ENCODE measurements at places on chromosomes 6 and 20.

DNA sequence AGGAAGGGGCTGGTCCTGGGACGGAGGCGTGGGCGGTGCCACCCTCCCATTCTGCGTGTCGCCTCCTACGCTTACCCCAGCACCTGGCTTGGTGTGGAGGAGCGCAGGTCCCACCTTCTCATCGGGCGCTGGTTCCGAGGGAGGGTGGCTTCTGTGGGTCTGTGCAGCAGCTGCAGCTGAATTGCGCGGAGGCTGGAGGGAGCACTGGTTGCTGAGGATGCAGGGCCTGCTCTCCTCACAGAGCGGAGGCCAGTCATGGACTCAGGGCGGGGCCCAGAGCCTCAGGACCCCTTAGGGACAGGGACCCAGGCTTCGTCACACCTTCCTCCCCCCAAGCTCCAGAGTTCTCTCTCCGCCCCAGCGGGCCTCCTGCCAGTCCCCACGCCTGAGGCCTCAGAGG lies 127.8 kb upstream of the MAP3K4 start:
- no peak for DNase-seq

GRCh38 chr20:8039042-8039441 lies 19.5 kb upstream of the TMX4 start:
- DNase-seq, result no peak

DNA sequence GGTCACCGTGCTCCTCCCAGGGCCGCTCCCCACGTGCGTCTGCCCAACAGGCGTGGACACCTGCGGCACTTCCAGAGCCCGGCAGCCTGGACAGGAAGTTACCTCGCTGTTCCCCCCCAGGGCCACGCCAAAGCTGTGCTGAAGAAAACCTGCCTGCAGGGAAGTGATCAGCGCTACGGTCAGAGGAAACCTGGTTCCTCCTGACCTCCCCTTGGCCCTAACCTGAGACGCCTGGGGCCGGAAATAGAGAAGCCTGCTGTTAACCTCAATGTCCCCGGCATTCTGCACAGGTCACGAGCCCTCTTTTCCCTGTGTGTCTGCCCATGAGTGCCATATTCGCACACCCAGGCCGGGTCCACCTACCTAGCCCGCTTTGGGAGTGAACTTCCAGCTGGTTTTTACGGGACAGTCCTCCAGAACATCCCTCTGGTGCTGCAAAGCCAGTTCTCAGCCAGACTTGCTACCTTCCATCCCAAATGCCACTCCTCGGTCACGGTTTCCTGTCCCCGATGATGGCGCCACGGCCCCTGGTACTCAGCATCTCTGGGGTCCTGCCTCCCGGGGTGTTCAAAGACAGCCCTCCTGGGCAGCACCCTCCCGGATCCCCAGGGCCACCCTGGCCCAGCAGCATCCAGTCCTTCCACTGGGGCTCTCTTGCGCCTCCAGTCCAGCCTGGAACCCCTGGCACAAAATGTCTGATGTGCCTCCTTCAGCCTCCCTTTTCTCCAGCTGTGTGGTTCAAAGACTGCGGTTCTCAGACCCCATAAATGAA lies 12.0 kb upstream of the IRF4 start:
- DNase-seq, result no peak

DNA sequence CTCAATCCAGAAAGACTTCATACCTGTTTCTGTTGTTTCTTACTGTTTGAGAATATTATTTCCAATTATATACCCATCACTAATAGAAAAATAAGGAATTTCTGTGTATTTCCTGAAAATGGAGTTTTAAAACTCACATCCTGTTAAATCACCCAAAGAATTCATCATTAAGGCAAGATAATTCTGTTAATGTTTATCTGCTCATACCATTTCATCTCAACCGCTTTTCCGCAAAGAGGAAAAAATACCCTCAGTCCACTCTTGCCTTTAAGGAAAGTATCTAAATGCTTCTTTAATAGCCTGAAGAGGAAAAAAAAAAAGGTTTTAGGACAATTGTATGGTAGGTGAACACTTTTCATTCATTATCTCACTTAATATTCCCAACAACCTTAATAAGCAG lies 7.3 kb downstream of the TPMT start:
- DNase-seq, result no peak

DNA sequence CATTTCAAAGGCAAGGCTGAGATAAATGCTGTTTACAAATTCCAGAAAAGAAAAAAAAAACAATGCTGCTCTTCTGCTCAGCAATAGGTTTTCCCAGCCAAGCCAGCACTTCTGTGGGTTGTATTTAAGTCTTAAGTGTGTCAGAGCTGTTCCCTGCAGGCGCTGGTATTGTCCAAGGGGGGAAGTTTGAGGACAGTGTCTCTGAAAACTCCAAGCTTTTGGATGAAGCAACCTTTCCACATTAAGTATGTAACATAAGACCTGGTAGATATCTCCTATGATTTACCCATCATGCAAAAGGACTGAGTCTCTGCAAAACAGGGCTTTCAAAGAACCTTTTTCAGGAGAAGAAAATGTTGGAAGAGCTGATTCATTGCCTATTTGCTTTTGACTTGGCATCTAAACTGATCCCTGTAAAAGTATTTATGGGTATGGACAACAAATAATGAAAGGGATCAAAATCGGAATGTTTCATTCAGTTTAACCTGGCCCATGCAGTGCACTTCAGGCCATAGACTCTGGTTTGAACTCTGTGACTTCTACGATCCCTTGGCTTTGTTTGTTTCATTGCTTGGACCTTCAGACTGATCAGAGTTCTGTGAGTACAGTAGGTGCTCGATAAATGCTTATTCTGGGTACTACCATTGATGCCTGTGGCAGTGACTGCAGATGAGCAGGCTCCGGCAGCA lies 16.1 kb upstream of the PLG start:
- DNase-seq, result no peak

DNA sequence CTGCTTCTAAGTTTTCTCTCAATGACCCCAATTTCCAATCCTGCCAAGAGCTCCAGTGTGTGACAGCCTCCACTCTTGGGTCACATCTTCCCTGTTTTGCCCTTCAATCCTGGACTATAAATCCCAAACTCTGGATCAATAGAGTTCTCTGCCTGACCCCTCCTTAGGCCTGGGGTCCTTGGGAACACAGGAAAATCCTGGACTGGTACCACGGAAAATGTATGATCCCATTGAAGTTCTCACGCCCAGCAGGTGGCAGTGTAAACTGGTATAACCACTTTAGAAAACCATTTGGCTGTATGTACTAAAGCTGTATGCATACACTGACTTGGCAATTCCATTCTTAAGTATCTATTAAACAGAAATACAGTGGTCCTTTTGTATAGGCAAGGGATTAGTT lies 98.0 kb downstream of the SNAP25 start:
- DNase-seq, result no peak

DNA sequence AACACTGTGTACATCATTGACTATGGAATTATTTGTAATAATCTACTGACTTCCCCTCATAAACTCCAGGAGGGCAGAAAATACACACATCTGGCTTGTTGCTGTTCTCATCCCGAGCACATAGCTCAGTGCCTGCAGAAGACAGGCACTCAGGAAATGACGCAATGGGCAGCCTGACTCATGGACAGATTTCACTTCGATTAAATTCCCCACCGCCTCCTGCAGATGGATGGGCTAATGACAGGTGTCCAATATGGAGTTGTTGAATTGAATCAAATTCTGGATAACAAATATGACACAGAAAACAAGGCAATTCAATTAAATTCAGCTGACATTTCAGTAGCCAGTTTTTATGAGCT lies 9.1 kb downstream of the ANKRD60 start:
- peak; percentile 21 for DNase-seq

DNA sequence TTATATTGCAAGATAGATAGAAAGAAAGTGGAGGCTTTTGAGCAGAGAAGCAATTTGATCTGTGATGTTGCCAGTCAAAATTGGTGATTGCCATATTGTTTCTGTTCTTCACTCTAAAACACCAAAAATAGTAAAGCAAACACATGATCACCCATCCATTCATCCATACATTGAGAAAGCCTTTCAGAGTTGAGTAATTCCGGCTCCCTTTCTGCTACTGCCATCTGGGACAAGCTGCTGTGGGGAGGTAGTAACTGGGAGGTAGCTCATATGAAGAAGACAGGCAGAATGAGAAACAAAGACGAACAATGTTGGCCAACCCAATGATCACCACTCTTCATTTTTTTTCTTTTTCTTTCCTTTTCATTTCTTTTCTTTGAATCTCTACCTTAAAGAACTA lies 51.1 kb upstream of the HBS1L start:
- DNase-seq, result no peak

- no peak for DNase-seq
Measured at GRCh38 chr6:25177500-25178028, 101.6 kb upstream of the CARMIL1 start.

GRCh38 chr6:12815884-12816600 lies 99.5 kb downstream of the PHACTR1 start:
- no peak for DNase-seq

GRCh38 chr20:7937328-7937727 lies 2.9 kb downstream of the HAO1 start:
- no peak for DNase-seq

DNA sequence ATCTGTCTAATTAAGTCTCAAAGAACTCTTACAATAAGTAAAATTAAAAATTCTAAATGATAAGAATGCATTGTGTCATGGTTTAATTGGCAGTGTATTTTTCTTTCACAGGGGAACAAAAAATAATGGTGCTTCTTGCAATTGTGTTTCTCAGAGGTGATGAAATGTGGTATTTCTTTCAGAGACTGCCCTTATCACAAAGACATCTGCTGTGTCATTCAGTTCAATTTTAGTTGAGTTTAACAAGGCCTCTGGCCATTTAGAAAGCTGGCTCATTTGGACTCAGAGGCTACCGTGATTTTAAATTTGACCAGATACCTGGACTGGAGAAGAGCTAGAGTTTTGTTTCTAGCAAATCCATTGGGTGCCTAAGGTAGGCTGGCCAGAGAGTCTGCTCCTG lies 23.6 kb upstream of the ZNF831 start:
- no peak for DNase-seq

GRCh38 chr6:108492131-108492766 lies 68.5 kb upstream of the FOXO3 start:
- DNase-seq, result no peak

DNA sequence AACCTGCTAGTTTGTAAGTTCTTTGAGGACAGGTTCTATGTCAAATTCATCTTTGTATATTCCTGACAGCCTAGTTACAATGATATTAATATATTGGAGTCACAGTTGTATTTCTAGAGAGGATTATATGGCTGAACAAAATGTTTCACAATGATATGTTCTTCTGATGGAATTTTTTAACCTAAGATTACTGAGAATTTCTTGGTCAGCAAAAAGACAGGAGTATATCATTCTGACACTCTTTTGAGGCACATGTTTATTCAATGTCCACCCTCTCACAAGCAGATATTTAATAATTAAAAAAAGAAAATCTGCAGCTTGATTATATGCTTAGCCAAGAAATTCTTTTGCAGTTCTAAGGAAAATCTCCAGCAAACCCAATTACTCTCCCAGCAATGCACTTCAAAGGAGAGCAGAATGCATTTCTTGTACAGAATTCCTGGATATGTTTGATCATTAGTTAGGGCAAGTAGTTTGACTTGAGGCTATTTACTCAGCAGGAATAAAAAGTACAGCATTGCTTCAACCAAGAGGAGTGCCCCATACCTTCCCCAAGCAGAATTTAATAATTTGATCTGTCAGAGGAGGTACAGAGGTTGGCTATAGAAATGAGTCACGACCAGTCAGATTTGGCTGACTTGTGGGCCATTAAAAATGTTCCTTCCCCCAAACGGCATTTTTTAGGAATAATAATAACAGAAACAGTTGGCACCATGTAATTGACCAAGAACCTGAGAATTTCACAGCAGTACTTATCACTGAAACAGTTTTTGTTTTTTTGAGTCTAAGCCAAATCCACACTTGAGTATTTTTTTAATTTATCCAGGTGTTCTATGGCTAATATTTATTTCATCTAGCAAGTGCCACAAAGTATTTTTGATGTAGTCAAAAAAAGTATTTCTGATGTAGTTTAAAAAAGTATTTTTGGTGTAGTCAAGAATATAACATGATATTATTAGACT lies 508.1 kb upstream of the FLRT3 start:
- peak; percentile 18 for DNase-seq

GRCh38 chr6:157060440-157060952 lies 262.8 kb downstream of the TMEM242 start:
- no peak for DNase-seq

GRCh38 chr20:21397341-21398108 lies at the start of gene NKX2-4:
TSS of gene NKX2-4 (minus strand) at chr20:21397526. CDS start at chr20:21397399, 127 bp downstream.
- no peak for DNase-seq

DNA sequence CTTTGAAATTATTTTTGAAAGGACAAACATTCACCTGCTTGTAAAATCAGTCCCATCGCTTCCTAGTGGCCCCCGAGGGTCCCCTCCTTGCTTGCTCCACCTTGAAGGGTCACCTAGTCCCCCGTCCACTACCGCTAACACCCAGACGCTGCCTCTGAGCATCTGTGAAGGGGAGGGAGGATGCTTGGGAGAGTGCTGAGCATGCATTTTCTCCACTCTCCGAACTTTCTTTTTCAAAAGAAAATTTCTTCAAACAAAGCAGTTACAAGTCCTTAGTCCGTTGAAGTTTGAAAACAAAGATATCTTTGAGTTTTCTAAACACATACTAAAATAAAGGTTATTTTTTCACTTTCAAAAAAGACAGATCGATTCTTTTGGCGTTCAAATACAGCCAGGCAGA lies 224.3 kb upstream of the ARID1B start:
- no peak for DNase-seq

DNA sequence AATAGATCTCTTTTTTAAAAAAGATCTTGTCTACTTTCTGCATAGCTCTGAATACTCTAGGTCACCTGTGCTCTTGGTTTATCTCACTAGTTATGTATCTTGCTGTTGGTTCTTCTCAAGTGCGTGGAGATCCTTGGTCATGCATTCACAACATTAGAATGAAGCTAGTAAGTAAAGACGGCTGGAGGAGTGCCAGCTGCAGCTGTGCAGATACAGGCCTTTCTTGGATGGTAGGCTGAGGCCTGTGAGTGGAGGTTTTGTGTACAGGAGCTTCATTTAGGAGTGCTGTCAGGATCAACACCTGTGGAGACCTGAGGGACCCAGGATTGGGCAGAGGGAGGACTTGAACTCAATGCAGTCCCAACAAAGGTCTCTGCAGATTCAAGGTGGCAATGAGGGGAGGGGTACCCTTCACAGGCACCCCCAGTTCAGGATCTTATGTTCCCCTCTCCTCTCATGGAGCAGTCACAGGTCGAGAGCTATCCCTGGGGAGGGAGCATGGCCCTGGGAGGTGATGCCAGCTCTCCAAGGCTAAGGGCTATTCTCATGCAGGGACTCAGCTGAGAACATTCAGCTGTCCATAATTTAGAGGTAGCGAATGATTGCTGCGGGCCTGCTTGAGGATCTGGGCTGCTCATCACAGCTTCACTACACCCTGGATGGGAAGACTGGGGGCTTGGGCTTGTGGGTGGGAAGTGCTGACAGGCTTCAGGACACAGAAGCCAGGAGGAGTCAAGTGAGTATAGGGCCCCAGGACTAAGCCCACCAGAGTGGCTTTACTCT lies 98.9 kb upstream of the ENPP5 start:
- no peak for DNase-seq

DNA sequence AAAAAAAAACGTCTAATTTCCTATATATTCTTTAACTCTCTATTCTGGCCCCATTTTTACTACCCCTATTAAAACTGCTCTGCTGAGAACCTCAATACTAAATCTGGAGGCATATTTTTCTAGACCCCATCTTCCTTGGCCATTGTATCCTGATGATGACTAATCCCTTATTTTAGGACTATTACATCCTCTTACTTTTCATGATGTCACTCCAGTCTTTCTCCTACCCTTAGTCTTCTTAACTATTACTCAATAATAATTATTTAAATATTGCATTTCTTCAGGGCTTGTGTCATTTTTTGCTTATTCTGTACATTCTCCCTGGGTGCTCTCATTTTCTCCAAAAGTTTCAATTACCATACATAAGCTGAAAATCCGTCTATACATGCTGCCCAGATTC lies 6.4 kb downstream of the FBXO30 start:
- DNase-seq, result no peak

Measured in T1000 (cell line).